ENCODE measurements at places on chromosomes 7 and 10.
A peak's percentile ranks its signal among the peaks of the same experiment; 100 is the strongest.

DNA sequence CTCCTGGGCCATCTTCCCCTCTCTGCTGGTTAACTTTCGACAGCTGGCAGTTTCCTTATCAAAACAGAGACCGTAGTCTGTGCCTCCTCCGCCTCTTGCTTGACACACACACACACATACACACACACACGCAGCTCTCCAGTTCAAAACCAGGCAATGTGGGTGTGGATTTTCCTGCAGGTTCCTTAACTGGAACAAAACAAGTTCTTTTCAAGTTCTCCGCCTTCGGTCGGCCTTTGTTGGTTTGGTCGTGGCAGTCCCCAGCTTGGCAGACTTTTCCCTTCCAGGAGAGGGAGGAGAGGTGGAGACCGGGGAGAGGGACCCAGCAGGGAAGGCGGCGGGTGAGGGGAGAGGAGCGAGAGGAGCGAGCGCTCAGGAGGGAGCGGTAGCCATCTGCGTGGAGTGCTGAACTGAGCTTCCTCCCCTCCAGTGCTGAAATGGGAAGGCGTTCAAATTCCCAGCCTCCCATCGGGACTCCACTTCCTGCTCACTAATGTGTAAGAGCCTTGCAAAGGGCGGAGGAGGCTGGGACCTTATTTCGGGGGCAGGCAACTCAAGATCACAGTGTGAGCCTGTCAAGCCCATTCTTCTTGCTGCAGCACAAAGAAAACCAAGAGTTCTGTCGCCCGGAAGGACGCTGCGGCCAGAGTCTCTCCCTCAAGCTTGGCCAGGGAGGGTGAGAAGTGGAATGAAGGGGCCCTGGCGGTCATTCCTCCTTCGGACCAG is 120.6 kb downstream of the PRPF18 start:
- DNase-seq, result no peak

DNA sequence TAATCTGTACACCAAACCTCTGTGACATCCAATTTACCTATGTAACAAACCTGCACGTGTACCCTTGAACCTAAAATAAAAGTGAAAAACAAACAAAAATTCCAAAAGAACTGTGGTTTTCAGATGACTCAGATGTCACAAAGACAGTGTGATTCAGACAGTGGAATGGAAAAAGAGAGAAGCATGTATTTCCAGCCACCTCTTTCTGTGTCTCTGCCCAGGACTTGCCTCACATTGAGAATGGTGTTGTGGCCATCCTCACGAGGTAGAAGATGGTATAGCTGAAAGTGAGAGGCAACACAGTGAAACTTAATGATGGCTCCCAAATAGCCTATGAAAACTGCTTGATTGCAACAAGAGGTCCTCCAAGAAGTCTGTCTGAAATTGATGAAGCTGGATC is 78.0 kb downstream of the ARL5B start:
- DNase-seq, result no peak

DNA sequence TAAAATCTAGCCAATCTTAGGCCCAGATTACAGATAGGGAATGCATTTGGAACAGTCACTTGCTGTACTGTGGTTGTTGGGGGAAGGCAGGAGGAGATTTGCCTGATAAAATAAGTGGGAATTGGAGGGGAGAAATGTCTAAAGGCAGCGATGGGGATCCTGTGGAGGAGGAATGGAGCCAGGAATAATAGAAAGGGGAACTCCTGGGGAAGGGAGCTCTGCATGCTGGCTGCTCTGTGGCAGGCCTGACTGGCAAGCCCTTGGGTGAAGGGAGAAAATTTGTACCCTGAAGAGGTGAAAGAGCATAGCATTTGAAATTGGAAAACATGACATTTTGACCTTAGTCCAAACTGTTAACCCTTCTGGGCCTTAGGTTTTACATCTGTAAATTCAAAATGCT is 13.7 kb downstream of the MMP21 start:
- DNase-seq, result no peak

- DNase-seq, result no peak
These were observed 21.6 kb upstream of the RNF148 start for GRCh38 chr7:122724366-122724765.

DNA sequence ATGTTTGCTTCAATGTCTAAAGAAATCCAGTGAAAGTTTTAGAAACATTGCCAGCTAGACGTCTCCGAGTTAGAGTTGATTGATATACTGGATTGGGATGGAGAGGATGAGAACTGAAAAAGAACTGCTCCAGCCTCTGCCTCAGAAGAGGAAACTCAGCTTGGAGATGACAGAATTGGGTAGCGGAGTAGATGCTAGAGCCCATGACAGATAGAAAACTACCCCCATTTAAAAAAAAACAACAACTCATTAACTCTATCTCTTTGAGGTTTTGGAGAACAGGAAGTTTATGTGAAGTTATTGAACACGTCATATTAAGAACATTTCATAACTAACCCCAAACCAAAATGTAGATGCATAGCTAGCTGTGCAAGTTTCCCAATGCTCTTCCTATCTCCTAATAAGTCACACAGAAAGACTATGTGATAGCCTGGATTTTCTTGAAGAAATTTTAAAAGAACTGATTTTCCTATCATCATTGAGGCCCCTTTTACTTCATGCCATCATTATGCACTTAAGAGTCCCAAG is 28.3 kb upstream of the AFAP1L2 start:
- DNase-seq, result no peak

DNA sequence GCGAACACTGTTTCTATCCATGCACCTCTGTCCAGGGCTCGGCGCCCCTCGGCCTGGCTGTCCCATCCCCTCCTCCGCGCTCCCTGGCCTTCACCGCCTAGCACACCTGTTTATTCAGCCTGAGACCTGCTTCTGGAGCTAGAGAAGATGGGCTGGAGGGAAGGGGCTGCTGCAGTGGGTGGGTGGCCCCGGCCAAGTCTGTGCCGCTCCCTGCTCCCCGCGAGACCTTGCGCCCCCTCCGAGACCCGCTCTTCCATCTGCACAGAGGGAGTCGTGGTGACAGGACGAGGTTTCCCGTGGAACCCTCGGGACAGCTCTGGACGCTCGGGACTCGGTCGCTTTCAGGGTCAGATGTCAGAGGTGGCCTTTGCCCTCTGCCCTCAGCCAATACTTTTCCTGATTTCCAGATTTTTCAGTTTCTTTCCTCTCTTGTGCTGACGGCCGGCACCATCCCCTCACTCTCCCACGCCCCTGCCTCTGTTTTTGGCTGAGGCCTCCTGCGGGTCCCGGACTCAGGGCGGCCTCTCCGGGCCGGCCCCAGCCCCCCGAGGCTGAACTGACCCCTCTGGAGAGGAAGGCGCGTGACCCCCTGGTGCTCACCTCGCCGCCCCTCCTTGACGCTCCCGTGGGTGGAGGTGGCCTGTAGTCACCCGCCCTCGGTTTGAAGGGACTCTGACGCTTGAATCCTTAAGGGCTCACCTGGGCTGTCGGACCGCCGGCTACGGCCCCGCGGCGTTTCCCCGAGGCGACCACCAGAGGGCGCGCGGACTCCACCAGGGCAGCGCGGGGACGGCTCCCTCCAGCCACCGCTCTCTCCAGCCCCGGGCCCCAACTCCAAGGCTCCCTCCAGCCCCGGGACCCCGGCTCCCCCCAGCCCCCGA is 15.6 kb downstream of the SHH start:
- DNase-seq, result peak; percentile 56

GRCh38 chr7:107248551-107249316 is 79.9 kb downstream of the HBP1 start:
- no peak for DNase-seq

GRCh38 chr7:128060018-128060417 is 28.8 kb upstream of the LRRC4 start:
- no peak for DNase-seq

- DNase-seq, result no peak
These were observed 22.3 kb downstream of the ADAMTS14 start for GRCh38 chr10:70694418-70695141.

- no peak for DNase-seq
These were observed 45.2 kb upstream of the SPOCK2 start for GRCh38 chr10:72133517-72133916.

DNA sequence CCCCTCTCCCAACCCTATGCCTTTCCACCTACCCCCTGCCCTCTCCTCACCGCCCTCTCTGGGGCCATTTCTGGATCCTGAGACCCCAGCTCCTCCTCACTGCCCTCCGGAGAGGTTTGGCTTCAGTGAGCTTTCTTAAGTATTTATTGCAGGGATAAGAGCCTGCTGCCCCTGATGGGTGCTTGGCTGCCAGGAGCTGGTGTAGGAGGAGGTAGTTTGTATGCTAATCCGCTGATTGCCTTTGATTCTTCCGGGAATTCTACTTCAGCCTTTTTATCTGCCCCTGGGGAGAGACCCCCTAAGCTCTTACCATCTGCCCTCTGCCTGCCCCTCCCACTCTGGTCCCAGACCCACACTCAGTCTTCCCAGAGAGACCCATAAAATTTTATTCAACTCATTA is 263.5 kb upstream of the PODXL start:
- no peak for DNase-seq

DNA sequence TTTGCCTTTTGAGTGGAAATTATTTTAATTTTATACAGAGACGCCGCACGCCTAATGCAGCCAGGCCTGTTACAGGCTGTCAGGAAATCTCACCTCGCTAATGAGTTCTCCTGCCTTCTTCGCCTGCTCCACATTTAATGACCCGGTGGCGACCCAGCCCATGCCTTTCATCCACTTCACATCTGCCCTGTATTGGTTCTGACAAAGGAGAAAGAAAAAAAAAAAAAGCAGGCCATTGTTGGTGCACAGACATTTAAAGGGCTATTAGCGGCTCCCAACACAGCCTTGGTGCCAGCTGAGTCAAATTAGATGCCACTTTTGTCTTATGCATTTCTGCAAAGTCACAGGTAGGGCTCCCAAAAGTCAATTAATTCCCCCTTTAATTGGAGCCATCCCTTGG is 43.3 kb downstream of the NRAP start:
- no peak for DNase-seq

GRCh38 chr7:33720870-33721269 is 184.5 kb upstream of the BMPER start:
- DNase-seq, result no peak

Measured in activated T-helper 1 cell treated with anti-CD3 and anti-CD28 coated beads, Interleukin-2, amount 50 U/mL, for 16 hours (primary cell).